ENCODE measurements at places on chromosomes 2 and 18.

DNA sequence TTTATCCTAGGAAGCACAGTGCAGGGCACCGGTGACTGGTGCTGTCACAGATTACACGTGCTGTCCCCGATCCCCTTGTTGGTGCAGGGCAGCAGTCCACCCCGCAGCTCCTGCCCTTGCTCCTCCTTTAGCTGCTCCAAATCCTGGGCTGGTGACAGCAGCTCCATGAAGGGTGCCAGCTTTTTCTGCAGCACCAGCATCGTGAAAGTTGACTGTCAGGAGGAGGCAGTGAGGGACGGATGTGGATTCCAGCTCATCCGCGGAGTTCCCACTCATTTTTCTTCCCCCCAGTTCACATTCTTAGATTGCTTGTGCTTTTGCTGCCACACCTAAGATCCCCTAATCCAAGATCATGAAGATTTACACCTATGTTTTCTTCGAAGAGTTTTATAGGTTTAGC, 67.5 kb downstream of the ONECUT2 start:
- no peak for DNase-seq

GRCh38 chr2:200377355-200378336, 71.2 kb downstream of the SPATS2L start:
- peak; percentile 31 for DNase-seq

DNA sequence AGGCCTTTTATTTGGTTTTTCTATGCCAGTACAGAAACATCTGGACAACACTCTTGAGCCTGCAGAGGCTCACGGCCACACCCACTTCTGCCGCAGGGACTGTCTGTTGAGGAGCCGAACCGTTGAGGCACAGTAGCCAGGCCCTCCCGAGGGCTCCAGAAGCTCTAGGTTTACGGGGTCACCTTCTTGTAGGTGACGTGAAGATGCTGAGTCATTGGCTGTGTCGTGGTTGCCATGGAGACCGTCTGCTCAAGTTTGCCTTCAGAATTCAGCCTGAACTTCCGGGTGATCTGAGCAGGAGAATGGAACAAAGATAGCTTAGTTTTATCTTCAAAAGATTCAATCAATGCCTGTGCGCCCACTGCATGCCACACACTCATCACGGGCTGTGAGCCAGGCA, 25.9 kb downstream of the BOK start:
- peak; percentile 57 for DNase-seq

- peak; percentile 16 for DNase-seq
Measured at GRCh38 chr2:66665124-66665984, 230.4 kb downstream of the MEIS1 start.

DNA sequence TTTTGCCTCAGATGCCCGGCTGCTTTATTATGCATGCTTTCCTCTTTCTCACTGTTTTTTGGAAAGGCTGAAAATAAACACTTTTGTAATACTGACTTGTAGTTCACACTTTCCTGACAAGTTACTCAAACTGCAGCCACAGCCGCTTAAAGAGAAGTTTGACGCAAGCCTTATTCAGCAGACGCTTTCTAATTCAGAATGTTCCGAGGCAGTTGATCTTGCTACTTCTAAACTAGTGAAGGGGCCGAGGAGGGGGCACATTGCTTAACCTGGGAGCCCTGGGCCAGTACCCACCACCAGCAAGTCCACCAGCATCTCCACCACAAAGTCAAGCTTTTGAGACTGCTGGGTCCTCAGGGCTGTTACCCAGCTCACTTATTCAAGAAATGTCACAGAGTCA, 71.8 kb upstream of the SPRED2 start:
- no peak for DNase-seq

DNA sequence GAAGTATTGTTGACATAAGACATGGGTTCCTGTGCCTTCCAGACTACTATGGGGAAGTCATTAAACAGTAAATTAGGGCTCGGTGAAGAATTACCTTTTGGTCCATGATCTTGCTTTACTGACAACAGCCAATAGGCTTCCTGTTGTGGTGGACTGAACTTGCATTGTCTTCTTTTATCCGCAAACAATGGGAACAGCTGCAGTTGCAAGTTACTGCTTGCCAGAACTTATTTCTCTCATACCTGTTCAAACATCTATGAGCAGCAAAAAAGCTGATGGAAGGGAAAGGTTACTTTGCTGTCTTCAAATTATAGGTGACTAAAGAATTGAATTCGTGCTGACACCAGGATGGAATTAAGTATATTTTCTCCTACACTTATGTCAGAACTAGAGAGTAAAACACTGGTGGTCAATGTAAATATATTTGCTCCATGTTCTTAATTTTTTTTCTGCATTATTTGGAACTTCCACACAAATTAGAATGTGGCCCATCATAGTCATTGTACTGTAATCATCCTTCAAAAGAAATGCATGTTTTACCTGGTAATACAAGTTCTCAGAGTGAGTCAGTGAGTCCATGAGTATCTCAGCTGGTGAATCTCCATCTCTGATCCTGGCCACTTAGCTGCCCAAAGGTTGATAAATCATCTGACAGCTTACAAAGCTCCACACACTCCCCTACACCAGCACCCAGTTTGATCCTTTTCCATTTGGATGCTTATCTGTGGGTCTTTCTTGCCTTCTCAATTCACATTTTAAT, 37.3 kb upstream of the RNF152 start:
- no peak for DNase-seq

DNA sequence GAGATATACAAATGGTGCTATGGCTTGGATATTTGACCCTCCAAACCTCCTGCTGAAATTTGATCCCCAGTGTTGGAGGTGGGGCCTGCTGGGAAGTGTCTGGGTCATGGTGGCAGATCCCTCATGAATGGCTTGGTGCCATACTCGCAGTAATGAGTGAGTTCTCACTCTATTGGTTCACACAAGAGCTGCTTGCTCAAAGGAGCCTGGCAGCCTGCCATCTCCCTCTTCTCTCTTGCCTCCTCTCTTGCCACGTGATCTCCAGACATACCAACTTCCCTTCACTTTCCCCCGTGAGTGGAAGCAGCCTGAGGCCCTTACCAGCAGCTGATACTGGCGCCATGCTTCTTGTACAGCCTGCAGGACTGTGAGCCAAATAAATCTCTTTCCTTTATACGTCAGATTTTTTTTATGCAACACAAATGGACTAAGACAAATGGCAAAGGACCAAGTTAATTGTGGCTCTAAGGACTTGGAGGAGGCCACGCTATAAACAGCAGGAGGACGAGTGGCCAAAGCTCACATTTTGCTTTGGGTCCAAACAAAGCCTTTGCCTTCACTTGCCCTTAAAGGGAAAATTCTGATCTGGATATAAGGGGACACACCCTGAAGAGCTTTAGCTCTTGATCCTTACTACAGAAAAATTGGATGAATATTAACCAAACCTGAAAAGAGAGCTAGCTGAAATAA, 214.7 kb downstream of the SS18 start:
- DNase-seq: peak; percentile 18

GRCh38 chr2:105237045-105237765, 4.3 kb upstream of the GPR45 start:
- no peak for DNase-seq

GRCh38 chr18:39329496-39330275, 1764.1 kb upstream of the CELF4 start:
- no peak for DNase-seq

DNA sequence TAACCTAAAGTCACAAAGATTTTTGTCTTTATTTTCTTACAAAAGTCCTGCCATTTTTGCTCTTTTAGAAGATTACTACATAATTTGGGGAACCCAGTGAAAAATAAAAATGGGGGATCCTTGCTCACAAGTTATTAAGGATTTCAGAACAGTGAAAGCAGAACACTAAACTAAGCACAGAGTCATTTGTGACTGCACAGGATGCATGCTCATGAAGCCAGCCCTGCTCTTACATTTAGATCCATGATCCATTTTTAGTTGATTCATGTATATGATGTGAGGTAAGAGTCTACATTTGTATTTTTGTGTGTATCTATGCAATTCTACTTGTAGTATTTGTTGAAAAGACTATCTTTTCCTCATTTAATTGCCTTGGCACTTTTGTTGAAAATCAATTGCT, 21.8 kb downstream of the SP140L start:
- DNase-seq: no peak

DNA sequence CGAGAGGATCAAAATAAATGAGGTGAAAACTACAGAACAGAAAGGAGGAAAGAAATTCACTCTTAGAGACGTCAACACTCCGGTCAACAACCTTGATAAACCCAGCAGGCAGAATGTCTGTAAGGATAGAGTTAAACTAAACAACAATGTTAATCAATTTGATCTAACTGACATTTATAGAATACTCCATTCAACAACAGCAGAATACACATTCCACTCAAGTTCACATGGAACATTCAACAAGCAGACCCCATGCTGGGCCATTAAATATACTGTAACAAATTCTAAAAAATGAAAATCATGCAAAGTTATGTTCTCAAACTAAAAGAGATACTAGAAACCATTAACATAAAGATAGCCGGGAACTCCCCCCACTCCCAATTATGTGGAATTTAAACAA, 41.8 kb downstream of the FAM210A start:
- no peak for DNase-seq

DNA sequence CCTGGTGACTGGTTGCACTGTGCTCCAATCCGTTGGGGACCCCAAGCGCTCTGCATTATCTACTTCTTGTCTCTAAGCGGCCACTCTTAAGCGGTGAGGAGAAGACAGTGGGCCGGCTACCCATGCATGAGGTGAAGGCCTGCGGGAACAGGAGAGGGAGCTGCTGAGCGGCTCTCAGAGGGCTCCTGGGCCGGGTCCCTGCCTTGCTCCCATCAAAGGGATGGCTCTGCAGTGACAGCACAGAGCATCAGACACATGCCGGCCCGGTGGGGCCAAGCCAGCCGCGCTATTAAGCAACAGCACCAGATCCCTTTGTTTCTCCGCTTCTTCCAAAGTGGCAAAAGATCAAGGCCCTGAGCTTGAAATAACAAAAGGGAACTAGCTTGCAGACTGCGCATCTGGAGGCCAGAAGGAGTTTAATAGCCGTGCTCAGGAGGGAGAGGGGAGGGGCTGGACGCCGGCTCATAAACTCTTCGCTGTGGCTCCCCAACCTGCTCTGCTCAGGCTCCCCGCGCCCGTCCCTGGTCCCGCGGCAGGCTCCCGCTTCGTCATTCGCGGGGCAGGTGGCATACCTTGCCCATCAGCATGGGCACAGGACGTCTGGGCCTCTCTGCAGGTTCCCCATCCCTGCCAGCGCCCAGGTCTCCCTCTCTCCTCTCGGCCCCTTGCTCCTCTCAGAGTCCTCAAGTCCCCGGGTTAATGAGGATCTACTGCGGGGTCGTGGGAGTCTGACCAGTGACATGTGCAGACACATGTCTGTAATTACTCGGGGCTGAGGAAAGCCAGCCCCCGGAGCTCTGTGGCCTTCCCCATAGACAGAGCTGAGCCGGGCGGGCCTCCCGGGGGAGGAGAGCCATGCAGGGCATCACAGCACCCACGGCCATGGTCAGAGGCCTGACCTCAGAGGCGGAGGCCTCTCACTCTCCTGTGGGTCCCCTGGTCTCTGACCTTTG, 96.7 kb downstream of the ASB1 start:
- peak; percentile 63 for DNase-seq

DNA sequence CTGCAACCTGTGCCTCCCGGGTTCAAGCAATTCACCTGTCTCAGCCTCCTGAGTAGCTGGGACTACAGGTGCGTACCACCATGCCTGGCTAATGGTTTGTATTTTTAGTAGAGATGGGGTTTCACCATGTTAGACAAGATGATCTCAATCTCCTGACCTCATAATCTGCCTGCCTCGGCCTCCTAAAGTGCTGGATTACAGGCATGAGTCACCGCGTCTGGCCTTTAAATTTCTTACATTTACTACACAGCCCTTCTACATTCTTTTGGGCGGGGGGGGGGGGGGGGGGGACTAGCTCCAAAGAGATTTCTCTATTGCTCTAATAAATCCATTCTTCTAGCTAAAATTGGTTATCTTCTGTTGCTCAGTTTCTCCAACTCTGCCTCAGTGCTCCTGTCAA, 964.9 kb upstream of the ACVR2A start:
- peak; percentile 12 for DNase-seq

- no peak for DNase-seq
Measured at GRCh38 chr18:21069468-21069867, 42.1 kb downstream of the ROCK1 start.

DNA sequence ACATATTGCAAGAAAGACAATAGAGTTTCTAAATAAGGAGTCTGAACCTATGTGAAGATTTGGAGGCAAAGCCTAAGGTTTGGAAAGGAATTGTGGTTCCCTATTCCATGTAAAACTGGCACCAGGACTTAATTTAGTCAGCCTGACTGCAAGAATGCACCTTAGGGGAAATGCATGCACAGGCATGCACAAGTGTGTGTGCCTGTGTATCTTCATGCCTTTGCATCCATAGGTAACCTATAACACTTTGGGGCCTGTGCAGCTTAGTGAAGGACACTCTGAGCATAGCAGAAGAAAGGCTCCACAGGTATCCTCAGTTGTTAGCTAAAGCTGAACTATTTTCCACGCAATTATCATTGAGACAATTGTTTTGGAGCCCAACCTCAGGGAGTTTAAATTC, 73.4 kb downstream of the RPRM start:
- DNase-seq: no peak

- no peak for DNase-seq
Measured at GRCh38 chr2:108092886-108093285, 106.6 kb downstream of the SLC5A7 start.

DNA sequence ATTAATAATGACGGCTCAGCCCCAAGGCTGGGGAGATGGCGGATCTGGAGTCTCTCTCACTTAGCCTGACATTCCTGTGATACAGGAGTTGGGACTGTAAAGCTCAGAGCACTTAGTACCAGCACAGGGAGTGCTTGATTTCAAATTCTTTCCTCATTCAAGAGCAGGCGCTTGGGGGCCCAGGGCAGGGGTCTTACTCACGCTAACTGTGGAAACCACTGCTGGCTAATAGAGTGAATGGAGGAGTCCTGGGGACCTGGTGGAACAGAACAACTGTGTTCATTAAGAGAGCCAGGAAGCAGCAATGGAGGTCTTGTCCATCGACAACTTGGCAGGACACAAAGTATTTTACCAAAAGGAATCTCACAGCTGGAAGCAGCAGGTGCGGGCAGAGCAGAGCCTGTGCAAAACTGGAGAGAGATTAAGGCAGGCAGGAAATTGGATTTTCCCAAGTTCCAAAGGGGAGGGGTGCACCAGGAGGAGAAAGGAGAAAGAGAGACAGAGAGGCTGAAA, 358.9 kb downstream of the TNS1 start:
- DNase-seq: no peak

GRCh38 chr2:99035920-99036319, 99.9 kb upstream of the CRACDL start:
- DNase-seq: no peak

- no peak for DNase-seq
Measured at GRCh38 chr18:11002277-11002676, 147.1 kb downstream of the PIEZO2 start.

DNA sequence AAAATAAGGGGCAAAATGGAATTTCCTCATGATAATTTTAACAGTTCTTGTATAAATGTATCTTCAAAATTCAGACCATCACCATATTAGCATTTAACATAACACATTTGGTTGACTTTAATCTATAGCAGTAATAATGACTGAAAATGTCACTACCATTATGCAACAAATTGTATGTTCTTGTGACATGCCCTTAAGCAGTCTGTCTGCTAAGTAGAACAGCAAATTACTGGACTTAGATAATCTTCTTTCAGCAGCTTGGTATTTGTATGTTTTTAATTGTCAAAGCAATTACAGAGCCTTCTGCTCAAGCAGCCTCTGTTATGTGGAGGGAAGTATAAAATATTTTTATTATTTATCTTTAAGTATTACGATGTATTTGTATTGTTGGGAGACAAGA, 214.3 kb upstream of the NXPH2 start:
- DNase-seq: no peak

GRCh38 chr2:63831176-63831575, 10.5 kb upstream of the UGP2 start:
- DNase-seq: no peak

All from fibroblast of skin of right biceps (primary cell).